ENCODE measurements at places on chromosomes 11 and 22.

DNA sequence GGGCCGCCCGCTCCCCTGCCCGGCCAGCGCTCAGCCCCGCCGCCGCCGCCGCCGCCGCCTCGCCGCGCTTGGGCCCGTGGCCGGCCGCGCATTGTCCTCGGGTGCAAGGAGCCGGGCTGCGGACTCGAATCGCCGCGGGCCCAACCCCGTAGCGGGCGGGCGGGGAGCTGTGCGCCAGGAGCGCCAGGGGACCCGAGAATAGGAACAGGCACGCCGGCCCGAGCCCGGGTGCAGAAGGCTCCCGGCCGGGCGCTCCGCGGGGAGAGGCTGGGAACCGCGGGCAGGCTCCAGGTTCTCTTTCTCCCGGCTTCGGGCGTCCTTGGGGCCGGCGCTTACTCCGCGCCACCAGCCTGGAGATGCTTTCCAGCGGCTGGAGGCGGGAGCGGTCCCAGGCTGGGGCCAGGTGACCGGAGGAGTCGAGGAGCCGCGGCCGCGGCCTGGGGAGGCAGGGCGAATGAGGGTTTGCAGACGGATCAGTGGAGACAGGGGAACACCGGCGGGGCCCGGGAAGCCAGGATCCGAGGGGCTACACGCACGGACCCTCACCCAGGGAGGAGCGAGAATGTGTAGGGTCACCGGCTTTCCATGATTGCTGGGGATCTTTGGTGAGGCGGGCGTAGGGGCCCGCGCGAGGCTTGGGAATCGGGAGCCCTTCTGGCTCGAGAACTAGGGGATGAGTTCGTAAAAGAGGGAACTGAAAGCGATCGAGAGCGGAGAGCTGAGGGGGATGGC lies 726 bp downstream of the PKNOX2 start:
- DNase-seq = peak; percentile 29

- no peak for DNase-seq
Observed at GRCh38 chr11:122190768-122191167, 74.8 kb upstream of the BLID start.

GRCh38 chr11:121236115-121237001 lies 56.2 kb upstream of the SC5D start:
- no peak for DNase-seq

DNA sequence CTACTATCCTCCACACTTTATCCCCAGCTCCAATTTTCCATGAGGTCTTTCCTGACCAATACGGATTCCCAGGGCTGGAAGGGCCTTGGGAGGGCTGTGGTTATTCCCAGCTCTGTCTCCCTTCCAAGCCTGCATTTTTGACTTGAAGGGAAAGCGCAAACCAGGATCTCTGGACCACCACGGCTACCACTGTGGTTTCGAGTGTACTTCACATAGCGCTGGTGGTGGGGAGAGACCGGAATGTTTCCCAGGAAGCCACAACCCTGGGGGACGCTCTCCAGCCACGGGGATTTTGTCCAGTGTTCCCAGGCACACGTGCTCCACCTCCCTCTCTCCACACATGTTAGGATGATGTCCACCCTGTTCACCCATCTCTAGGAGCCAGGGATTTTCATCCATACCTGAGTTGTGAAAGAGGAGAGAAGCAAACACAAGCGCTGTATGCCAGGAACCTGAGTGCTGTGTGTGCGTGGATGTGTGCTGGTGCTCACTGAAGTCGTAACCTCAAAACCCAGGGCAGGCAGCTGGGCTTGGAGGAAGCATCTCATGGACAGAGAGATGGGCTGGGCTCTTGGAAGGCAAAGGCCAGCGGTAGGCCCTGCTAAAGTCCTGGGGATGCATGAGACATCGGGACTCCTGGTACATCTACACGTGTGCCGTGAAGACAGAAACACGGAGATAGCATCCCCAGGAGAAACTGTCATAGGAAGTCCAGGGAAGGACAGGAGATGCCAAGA lies 1.3 kb upstream of the NPTXR start:
- DNase-seq = no peak

DNA sequence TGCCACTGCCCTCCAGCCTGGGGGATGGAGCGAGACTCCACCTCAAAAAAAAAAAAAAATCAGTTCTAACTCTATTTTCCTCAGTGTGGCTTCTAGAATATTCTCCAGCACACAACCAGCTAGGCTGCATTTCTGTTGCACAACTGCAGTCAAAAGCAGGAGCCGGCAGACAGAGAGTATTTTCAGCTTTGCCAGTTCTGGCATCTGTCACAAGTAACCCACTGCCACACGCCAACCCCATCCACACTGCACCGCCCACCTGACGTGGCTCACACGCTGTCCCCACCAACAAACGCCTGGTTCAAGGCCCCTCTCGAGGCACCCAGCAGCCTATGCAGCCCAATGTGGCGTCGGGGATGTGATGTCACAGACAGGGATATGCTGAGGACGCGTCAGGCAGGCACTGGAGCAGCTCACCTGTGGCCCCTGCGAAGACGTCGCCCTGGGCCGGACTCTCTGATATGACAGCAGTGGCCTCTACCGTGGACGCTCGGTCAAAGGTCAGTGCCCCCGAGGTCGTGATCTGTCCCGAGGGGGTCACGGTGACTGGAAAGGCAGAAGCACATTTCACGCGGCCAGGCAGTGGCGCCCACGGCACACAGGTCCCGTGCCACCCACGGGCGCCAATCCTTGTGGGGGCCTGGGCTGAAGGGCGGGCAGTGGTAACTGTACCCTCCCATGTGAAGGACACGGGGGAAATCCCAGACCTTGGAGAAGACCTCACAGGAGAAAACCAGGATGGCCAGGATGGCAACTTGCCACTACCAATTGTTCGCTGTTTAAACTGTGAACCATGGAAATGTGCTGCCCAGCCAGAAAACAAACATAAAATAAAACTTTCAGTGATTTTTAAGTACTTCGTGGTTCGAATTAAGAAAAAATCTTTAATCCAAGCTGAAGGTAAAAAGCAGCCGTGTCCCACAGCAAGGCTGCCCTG lies 15.5 kb downstream of the DEAF1 start:
- DNase-seq = no peak

DNA sequence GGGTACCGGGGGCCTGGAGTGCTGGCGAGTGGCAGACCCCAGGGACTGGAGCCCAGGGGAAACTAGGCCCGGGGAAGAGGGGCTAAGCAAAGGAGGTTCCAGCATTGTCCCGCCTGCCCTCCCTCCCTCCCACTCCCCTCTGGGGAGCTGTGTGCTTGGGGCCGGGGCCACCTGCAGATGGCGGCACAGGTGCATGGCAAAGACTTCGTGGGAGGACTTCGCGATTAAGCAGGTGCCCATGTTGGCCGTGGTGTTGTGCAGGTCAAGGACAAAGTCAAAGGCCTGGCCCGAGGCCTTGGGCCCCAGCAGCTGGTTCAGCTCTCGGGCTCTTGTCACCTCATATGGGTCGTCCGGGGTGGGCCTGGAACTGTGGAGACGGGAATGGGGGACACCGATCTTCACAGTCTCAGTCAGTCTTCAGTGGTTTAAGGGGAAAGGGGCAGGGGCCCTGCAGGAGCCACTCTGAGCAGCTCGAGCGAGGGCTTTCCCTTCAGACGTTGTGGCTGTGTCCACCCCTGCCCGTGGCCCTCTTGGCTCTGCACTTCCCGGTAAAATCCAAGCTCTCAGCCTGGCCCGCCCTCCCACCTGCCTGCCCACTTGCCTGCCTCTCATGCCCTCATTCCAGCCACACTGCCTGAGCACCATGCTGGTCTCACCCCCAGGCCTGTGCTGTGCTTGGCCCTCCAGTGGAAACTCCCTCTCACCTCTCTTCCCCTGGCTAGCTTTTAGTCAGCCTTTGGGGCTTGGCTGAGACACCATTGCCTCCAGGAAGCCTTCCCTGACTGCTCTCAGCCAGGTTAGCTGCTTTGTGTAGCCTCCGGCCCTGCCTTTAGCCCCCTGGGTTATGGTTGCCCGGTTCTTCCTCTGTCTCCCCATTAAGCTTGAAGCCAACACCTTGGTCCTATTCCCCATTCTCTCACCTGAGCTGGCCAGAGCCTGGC lies 4.7 kb downstream of the ACY3 start:
- DNase-seq = no peak

- DNase-seq = no peak
Observed at GRCh38 chr11:104968856-104969776, 742 bp upstream of the CASP4 start.

DNA sequence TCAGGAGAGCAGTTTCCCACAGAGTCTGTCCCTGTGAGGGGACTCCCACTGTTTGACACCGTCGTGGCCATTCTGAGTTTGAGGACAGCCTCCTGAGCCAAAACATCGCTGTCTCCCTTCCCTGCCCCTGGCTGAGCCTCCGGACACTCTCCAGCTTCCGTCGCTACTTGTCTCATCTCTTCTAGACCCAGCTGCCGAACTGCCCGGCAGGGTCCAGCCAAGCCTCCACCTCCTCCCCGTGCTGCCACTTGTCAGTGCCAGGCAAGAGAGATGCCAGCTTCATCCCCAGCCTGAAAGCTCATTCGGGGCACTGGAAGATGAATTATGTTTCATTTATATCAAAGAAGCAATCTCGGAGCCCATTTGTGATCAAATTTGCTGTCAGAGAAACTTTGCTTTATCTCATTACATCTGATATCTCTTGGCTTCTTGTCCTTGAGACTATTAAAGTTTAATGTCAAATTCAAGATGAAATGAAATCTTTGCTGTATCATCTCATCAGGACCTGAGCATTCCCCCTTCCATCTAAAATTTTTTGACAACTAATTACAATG lies 283.9 kb downstream of the BUD13 start:
- DNase-seq = no peak

DNA sequence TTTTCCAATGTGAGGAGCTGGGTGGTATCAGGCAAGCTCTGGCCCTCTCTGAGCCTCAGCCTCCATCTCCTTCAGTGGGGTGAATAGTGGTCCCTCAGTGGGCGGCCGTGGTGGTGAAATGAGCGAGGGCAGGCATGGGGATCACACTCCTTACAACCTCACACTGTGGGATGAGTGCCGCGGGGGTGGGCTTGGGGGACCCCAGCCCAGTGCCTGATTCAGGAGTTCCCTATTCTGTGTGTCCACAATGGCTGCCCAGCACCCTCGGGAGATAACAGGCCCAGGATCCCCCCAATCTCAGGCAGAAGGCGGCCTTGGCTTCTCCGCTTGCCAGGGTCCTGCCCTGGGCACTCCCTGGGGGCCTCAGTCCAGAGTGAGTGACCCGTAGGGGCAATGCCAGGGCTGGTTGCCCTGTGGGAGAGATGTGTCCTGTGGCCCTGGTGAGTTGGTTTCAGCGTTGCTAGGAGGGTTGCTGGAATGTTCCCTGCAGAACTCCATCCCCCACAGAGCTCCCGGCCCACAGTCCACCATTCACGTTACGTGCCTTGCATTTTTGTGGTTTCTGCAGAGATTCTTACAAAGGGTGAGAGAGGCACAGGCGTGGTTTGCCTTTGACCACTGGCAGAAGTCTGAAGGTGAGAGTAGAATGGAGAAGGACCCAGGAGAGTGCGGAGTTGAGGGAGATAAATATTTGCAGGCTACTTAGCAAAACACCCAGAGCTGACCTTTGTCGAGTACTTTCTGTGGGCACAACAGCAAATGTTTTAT lies 2.9 kb downstream of the ALDH3B1 start:
- DNase-seq = no peak

GRCh38 chr22:16989915-16990314 lies 18.1 kb downstream of the GAB4 start:
- DNase-seq = no peak

- DNase-seq = no peak
Observed at GRCh38 chr11:111526501-111526900, 11.9 kb downstream of the HOATZ start.

DNA sequence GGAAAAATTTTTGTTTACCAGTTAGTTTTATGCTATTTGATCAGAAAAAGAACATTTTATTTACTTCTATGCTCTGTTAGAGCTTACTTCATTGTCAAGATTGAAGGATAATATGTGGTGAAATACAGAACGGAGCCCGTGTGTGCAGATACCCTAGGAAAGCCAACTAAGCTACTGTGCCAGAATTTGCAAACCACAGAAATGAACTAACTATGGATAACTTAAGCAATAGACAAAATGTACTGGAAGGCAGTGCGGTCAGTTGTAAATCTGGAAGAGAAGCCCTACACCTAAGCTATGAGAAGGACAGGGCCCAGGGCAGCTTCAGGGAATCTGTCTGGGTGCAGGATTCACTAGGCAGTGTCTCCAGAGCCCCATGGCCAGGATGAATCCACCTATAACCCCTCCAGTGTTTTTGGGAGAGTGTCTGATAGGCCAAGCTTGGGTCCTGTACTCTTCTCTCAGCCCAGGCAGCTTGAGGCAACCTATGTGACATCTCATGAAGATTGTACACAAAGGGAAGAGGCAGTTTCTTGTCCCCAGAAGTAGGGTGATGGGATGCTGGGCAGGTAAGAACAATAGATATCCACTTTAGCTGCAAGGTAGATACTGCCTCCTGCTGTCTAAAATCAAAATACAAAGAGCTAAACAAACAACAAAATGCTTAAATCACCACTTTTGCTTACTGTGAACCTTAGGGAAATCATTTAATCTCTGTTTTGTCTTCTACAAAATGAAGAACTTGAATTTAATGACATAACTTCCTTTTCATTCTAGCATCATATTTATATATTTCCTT lies 12.1 kb downstream of the MMP7 start:
- DNase-seq = no peak

GRCh38 chr11:74417379-74417804 lies 19.2 kb upstream of the PGM2L1 start:
- DNase-seq = no peak

GRCh38 chr11:131685206-131685605 lies 314.8 kb downstream of the NTM start:
- DNase-seq = no peak

- no peak for DNase-seq
Observed at GRCh38 chr22:37746366-37747079, 49.7 kb downstream of the TRIOBP start.

DNA sequence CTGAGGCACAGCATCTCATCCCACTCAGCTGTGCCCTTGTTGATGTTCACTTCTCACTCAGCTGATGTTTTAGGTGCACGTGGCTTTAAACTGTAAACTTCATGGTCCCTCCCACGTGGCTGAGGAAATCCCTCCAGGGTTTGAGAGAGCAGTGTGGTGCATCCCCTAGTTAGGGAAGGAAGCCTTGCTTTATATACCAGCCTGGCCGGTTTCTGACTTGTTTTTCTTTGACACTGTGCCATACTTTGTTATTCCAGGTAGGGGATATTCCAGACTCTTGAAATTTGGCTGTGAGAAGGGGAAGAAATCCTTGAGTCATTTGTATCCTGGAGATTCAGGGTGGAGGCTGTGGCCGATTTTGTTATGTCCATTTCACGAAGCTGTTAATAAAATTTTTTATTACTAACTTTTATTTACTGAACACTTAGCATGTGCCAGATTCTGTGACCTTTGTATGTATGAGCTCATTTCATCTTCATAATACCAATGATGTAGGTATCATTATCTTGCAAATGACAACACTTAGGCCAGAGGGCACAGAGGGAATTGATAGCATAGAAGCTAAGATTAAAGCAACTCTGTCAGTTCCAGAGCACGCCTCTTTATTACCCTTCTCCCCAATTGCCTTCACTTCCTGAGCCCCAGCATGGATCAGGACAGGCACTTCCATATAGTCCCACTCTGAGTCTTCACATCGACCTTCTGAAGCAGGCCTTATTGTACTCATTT lies 116.6 kb downstream of the NAV2 start:
- DNase-seq = no peak

DNA sequence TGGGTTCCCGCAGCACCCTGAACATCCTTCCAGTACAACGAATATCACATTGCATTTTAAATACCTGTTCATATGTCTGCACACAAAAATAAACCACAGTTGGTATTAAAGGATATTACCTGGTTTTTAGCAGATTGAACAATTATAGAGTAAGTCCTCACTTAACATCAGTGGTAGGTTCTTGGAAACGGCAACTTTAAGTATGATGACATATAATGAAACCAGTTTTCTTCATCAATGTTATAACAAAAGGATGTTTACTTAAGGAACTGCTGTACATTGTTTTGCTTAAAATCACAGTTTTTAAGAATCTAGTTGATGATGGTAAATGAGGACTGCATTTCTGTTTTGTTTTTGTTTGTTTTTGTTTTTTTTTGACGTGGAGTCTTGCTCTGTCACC lies 28.0 kb downstream of the TRIM66 start:
- no peak for DNase-seq

All from activated B cell treated with CpG ODN at 0.5 μM for 24 hours (primary cell).